ENCODE measurements at places on chromosomes 2 and 18. TPM values are rescaled to one million over a fixed set of nuclear protein-coding genes. Genes with fewer than 3 reads are reported as not detected.

GRCh38 chr2:208595386-208596275, 189.0 kb downstream of the PTH2R start:
- H3K36me3 ChIP-seq = no peaks in the 10 kb centered on the region
- H3K4me1 ChIP-seq = no peaks in the 10 kb centered on the region
- no peaks in the 10 kb centered on the region for H3K27me3 ChIP-seq

- no peak overlapping the region for H3K4me3 ChIP-seq
- no peak for DNase-seq
- H3K27ac ChIP-seq = no peak overlapping the region
- peaks cover 4% of the 10 kb centered on the region for H3K4me1 ChIP-seq
- no peaks in the 10 kb centered on the region for H3K27me3 ChIP-seq
Observed at GRCh38 chr2:233857511-233858141, 3.3 kb upstream of the HJURP start.

GRCh38 chr2:33266467-33266866, 210.0 kb upstream of the RASGRP3 start:
- no peak overlapping the region for H3K4me3 ChIP-seq
- peaks cover 11% of the 10 kb centered on the region for H3K4me1 ChIP-seq
- H3K27ac ChIP-seq = no peak overlapping the region

GRCh38 chr2:64210816-64211215, 66.6 kb upstream of the PELI1 start:
- peaks cover 19% of the 10 kb centered on the region for H3K4me1 ChIP-seq
- DNase-seq = no peak
- H3K4me3 ChIP-seq = no peak overlapping the region
- no peaks in the 10 kb centered on the region for H3K36me3 ChIP-seq
- H3K27me3 ChIP-seq = no peaks in the 10 kb centered on the region

The SMYD1 gene
- 325 TPM for total RNA-seq

DNA sequence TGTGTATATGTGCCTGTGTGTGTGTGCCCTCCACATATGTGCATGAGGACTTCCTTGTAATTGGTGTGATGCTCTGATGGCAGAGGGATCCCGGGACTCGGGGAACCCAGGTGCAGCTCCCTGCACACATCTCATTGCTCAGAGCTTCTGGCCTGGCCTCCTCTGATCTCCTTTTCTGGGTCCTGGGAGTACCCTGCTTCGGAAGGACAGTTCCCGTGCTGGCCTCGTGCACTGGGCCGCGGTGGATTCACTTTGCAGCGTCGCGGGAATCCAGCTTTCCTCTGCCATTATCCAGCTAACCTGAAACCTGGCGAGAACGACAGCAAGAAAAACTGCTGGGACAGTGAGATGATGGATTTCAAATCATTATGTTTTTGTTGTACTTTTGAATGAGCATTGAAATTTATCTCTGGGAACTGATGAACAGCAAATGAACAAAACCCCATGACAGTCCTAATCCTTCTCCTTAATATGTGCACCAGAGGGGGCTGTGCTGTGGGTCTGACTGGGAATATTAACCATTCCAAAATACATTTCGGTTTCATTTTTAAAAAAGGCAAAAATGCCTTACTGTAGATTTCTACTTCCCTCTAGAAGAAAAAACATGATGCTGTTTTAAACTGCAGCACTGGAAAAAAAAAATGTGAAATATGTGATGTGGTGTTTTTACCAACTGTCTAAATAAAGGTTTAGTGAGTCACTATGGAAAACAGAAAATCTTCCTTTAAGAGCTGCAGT, 78.2 kb downstream of the PTGR3 start:
- H3K36me3 ChIP-seq = no peaks in the 10 kb centered on the region
- peak overlapping the region; percentile 35 for H3K4me3 ChIP-seq

DNA sequence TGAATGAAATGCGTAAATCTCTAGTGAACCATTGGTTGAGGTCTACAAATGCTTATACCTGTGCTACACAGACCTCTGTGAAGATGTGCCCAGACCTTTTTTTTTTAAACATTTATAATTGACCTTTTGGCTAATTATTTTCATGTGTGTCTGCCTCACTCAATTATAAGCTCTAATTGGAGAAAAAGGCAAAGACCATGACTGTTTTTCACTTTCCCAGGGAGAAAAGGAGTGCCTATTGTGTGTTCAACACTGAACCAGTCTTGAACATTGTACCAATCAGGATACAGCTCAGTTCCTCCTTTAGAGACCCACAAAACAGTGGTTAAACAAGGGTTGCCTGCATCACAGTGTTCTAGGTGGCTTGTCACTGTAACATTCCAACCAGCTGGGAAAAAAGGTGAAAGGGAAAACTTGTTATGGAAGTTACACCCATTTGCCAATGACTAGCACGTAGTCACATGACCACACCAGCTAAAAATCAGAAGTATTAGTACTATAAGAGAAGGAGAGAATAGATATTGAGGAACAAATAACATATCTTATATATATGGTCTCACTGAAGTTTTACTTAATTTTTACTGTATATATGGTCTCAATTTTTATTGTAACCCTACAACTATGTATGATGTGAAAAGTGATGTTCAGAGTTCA, 13.4 kb downstream of the TANK start:
- no peak overlapping the region for H3K4me3 ChIP-seq
- no peaks in the 10 kb centered on the region for H3K36me3 ChIP-seq
- DNase-seq = no peak
- H3K27ac ChIP-seq = no peak overlapping the region
- H3K4me1 ChIP-seq = peaks cover 15% of the 10 kb centered on the region
- no peaks in the 10 kb centered on the region for H3K27me3 ChIP-seq

- H3K4me1 ChIP-seq = no peaks in the 10 kb centered on the region
- H3K27ac ChIP-seq = no peak overlapping the region
- DNase-seq = no peak
- H3K27me3 ChIP-seq = no peaks in the 10 kb centered on the region
Observed at GRCh38 chr2:15378148-15378908, 182.8 kb downstream of the NBAS start.

GRCh38 chr18:62372156-62372555, 47.0 kb downstream of the TNFRSF11A start:
- H3K4me3 ChIP-seq = no peak overlapping the region
- no peaks in the 10 kb centered on the region for H3K36me3 ChIP-seq
- no peak for DNase-seq
- no peaks in the 10 kb centered on the region for H3K27me3 ChIP-seq
- no peak overlapping the region for H3K27ac ChIP-seq

The TEKT4 gene
- total RNA-seq = 0.17 TPM

The PROM2 gene
- total RNA-seq = 0.54 TPM

- H3K36me3 ChIP-seq = no peaks in the 10 kb centered on the region
- no peak for DNase-seq
- H3K4me3 ChIP-seq = no peak overlapping the region
- no peaks in the 10 kb centered on the region for H3K27me3 ChIP-seq
- no peak overlapping the region for H3K27ac ChIP-seq
Observed at GRCh38 chr2:29495536-29496060, 380.4 kb downstream of the CLIP4 start.

GRCh38 chr2:142061733-142062132, 69.1 kb downstream of the LRP1B start:
- no peaks in the 10 kb centered on the region for H3K36me3 ChIP-seq
- H3K27me3 ChIP-seq = no peaks in the 10 kb centered on the region
- H3K27ac ChIP-seq = no peak overlapping the region
- H3K4me3 ChIP-seq = no peak overlapping the region

GRCh38 chr2:234081970-234082822, 31.7 kb downstream of the SPP2 start:
- no peaks in the 10 kb centered on the region for H3K4me1 ChIP-seq
- DNase-seq = no peak
- no peaks in the 10 kb centered on the region for H3K36me3 ChIP-seq
- H3K27ac ChIP-seq = no peak overlapping the region
- no peak overlapping the region for H3K4me3 ChIP-seq

DNA sequence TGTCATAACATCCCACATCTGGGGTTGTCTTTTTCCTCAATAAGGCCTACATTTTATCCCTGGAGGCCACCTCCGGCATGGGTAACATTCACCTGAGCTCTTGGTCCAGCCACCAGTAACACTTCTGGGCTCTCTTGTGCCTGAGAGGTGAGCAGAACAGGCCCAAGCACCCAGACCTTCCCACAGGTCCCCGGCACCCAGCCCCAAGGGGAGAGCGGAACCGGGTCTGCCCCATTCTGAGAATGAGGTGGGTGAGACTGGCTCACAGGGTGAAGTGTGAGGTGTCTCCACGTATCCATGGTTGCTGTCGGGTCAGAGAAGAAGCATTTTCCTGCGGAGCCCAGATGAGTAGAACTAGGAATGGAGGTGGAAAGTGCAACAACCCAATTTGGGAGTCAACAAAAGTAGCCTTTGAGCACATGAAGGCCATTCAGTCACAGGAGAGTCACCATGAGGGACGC, 496.7 kb upstream of the MYT1L start:
- H3K27ac ChIP-seq = no peak overlapping the region
- no peak for DNase-seq
- H3K27me3 ChIP-seq = no peaks in the 10 kb centered on the region
- no peaks in the 10 kb centered on the region for H3K4me1 ChIP-seq
- H3K36me3 ChIP-seq = no peaks in the 10 kb centered on the region

The HOXD1 gene
- total RNA-seq = not detected

- H3K27me3 ChIP-seq = no peaks in the 10 kb centered on the region
- H3K4me3 ChIP-seq = peak overlapping the region; percentile 43
- H3K27ac ChIP-seq = no peak overlapping the region
- H3K36me3 ChIP-seq = no peaks in the 10 kb centered on the region
- H3K4me1 ChIP-seq = no peaks in the 10 kb centered on the region
Observed at GRCh38 chr2:151891566-151892194, 63.5 kb upstream of the ARL5A start.

DNA sequence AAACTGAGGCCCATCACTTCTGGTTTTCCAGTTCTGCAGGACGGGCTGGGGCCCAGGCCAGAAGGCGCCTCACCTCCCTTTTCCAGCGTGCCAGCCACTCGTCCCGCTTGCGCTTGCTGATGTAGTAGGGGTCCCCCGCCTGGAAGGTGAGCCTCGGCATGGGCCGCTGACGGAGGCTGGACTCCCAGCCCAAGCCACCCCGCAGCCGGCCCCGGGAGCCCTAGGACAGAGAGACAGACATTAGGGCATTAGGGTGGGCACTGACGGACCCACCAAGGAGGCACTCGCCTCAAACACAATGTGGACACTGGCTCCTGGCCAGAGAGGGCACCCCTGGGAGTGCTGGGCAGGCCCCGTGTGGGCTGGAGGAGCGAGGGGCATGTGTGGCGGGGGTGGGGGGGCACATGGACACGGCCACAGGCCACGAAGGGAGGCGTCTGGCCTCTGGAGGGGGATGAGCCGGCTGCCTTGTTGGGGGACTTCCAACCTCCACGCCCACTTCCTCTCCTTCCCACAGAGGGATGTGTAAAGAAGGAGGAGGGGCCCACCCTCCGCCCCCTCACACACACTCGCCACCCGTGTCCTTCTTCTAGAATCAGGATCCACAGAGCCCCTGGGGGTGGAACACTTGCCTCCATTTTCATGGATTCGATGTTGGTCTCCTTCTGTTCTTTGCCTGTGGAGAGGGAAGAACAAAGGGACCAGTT, 66.7 kb downstream of the DNMT3A start:
- peak overlapping the region; percentile 23 for H3K27ac ChIP-seq
- H3K4me1 ChIP-seq = peaks cover 24% of the 10 kb centered on the region
- no peak overlapping the region for H3K4me3 ChIP-seq
- H3K27me3 ChIP-seq = no peaks in the 10 kb centered on the region
- DNase-seq = peak; percentile 69
- H3K36me3 ChIP-seq = peaks cover 50% of the 10 kb centered on the region

The C1GALT1C1L gene
- total RNA-seq = 0.23 TPM

The ZDBF2 gene
- total RNA-seq = 20.8 TPM

The SERPINB2 gene
- 0.22 TPM for total RNA-seq

- H3K4me1 ChIP-seq = peaks cover 15% of the 10 kb centered on the region
- no peaks in the 10 kb centered on the region for H3K27me3 ChIP-seq
- H3K27ac ChIP-seq = no peak overlapping the region
- no peak overlapping the region for H3K4me3 ChIP-seq
- H3K36me3 ChIP-seq = no peaks in the 10 kb centered on the region
Observed at GRCh38 chr2:24993406-24994145, 21.8 kb upstream of the DNAJC27 start.

GRCh38 chr2:113112871-113113270, 14.5 kb upstream of the IL1RN start:
- no peaks in the 10 kb centered on the region for H3K27me3 ChIP-seq
- no peak overlapping the region for H3K27ac ChIP-seq
- no peak overlapping the region for H3K4me3 ChIP-seq
- H3K36me3 ChIP-seq = no peaks in the 10 kb centered on the region
- DNase-seq = no peak

- H3K4me3 ChIP-seq = no peak overlapping the region
- H3K27me3 ChIP-seq = no peaks in the 10 kb centered on the region
- no peak for DNase-seq
- H3K4me1 ChIP-seq = no peaks in the 10 kb centered on the region
Observed at GRCh38 chr2:132588576-132588975, 81.4 kb downstream of the LYPD1 start.

- H3K36me3 ChIP-seq = peaks cover 2% of the 10 kb centered on the region
- no peaks in the 10 kb centered on the region for H3K4me1 ChIP-seq
- DNase-seq = no peak
- H3K27me3 ChIP-seq = no peaks in the 10 kb centered on the region
- H3K27ac ChIP-seq = no peak overlapping the region
Observed at GRCh38 chr18:8307960-8308359, 301.3 kb upstream of the RAB12 start.

GRCh38 chr2:14673351-14673875, 40.9 kb downstream of the LRATD1 start:
- no peaks in the 10 kb centered on the region for H3K36me3 ChIP-seq
- no peak overlapping the region for H3K4me3 ChIP-seq
- H3K27ac ChIP-seq = no peak overlapping the region
- H3K27me3 ChIP-seq = no peaks in the 10 kb centered on the region
- no peak for DNase-seq
- H3K4me1 ChIP-seq = no peaks in the 10 kb centered on the region

DNA sequence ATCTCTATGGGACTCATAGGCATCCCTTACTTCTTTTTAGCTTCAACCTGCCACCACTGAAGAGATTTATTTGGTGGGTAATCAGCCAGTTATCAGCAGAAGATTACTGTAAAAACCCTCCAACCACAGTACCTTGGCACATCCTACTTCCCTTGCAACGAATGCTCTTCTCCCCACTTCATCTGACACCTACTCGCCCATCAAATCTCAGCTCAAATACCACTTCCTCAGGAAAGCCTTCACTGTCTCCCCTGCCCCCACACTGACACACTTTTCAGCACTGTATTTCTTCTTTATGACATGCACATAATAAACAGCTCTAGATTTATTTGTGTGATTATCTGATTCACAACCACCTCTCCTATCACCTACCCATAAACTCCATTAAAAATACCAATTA, 3.1 kb downstream of the KDSR start:
- peaks cover 25% of the 10 kb centered on the region for H3K4me1 ChIP-seq
- H3K36me3 ChIP-seq = peaks cover 43% of the 10 kb centered on the region
- no peak overlapping the region for H3K4me3 ChIP-seq
- H3K27me3 ChIP-seq = no peaks in the 10 kb centered on the region

The NETO1 gene
- total RNA-seq = not detected
